ENCODE measurements at places on chromosomes 7 and 10. TPM values are rescaled to one million over a fixed set of nuclear protein-coding genes. Genes with fewer than 3 reads are reported as not detected.

- peak overlapping the region; percentile 45 for H3K27ac ChIP-seq
- H3K4me3 ChIP-seq = no peak overlapping the region
- no peaks in the 10 kb centered on the region for H3K36me3 ChIP-seq
- H3K4me1 ChIP-seq = peaks cover 45% of the 10 kb centered on the region
Observed at GRCh38 chr7:106766551-106766950, 98.5 kb upstream of the PIK3CG start.

GRCh38 chr7:155452505-155453295 is 5.2 kb upstream of the EN2 start:
- no peak overlapping the region for H3K27ac ChIP-seq
- peaks cover 10% of the 10 kb centered on the region for H3K4me1 ChIP-seq
- H3K27me3 ChIP-seq = peaks cover 66% of the 10 kb centered on the region

GRCh38 chr10:125838802-125839575 is 15.6 kb downstream of the BCCIP start:
- no peak for DNase-seq
- H3K4me1 ChIP-seq = no peaks in the 10 kb centered on the region
- no peak overlapping the region for H3K27ac ChIP-seq
- no peaks in the 10 kb centered on the region for H3K27me3 ChIP-seq

- DNase-seq = no peak
- no peak overlapping the region for H3K4me3 ChIP-seq
- H3K27me3 ChIP-seq = no peaks in the 10 kb centered on the region
- no peaks in the 10 kb centered on the region for H3K36me3 ChIP-seq
- no peaks in the 10 kb centered on the region for H3K4me1 ChIP-seq
- no peak overlapping the region for H3K27ac ChIP-seq
Observed at GRCh38 chr10:82206831-82207230, 331.8 kb downstream of the NRG3 start.

RSPH10B gene
- 0.27 TPM for total RNA-seq

Data from activated CD4-positive, alpha-beta T cell treated with anti-CD3 and anti-CD28 coated beads for 36 hours (primary cell).